ENCODE measurements at places on chromosomes 11 and 22.

DNA sequence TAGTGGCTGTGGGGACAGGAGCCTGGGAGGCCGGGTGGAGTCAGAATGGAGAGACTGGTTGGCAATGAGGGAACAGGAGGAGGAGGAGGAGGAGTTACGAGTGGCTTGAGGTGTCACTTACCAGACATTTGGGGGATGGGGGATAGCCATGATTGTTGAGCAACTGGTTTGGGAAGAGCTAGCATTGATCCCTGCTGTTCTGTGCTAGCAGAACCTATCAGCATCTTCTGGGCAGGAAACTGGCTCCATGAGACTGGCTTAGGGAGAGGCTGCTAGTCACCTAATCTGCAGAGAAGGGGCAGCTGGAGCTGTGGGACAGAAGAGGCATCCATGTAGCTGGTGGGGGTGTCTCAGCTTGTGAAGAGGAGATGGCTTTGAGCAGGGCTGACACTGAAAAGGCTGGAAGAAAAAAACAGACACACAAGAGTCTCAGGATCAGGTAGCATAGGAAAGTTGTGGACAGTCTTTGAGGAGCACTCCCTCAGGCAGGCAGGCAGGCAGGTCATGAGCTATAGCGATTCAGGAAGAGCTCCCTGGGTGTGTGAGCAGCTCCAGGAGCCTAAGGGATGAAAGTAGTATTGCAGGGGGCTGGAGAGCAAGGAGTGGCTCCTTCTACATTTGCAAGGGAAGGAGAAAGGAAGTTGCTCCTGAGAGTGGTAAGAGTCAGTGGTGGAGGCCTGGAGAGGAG is 22.3 kb downstream of the PIK3IP1 start:
- DNase-seq, result no peak

GRCh38 chr11:2525941-2526807 is 81.4 kb downstream of the KCNQ1 start:
- no peak for DNase-seq

GRCh38 chr11:21653951-21654421 is 538.9 kb upstream of the ANO5 start:
- no peak for DNase-seq

GRCh38 chr11:121067962-121068647 is 32.9 kb upstream of the TECTA start:
- no peak for DNase-seq

DNA sequence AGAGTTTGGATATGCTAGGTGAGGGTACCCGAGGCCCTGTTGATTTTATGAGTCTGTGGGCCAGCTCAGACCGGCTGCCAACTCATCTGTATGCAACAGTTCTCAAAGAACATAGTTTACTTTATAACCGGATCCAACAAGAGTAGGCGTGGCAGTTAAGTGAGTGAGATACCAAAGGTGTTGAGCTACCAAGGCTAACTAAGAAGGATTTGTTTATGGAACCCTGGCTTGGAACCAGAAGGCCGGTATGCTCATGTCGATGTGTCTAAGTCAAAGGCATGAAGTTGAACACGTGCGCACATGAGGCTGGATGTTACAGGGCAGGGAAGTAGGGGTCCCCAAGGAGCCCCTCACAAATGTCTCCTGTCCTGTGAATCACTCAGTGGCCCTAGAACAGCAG is at the start of gene KCNJ1:
TSS of gene KCNJ1 (minus strand) at position 20 of the 400 bp plus-strand sequence. CDS start 27,053 bp downstream, outside the sequence.
- no peak for DNase-seq

GRCh38 chr11:102279641-102280170 is 37.6 kb upstream of the BIRC3 start:
- DNase-seq, result no peak

GRCh38 chr11:65266210-65266609 is 4.4 kb downstream of the POLA2 start:
- no peak for DNase-seq

DNA sequence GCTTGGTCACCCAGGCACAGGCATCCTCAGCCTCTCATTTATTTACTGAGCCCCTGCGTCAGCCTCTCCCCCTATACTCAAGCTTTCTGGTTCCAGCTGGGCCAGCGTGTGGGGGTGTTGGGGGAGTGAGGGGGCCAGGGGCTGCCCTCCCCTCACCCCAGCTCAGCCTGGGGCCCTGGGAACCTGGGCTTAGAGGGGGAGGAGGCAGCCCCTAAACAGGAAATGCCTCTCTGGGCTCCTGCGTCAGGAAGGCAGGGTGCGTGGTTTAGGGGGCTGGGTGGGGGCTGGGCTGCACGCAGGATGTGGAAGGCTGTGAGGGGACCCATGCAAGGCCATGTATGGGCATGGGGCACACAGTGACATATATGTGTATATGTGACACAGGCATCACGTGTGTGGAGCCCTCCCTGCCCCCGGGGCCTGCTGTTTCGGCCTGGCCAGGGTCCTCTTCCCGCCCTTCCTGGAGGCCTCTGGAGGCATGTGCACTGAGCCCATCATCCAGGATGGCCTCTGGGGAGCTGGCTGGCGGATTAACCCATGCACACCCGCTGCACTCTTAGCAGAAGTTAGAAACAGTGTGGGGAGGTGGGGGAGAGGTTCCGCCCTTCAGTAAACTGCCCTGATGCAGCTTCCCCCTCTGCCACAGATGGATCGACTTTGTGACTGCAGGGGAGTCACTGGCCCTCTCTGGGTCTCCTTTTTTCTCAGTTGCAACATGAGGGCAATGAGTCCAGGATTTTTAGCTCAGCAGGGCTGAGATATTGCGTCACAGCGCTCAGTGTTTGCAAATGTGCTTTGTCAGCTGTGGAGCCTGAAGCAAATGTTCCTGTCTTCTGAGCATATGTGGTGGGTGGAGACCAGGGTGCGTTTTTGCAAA is 1.1 kb upstream of the CD248 start:
- DNase-seq, result no peak

DNA sequence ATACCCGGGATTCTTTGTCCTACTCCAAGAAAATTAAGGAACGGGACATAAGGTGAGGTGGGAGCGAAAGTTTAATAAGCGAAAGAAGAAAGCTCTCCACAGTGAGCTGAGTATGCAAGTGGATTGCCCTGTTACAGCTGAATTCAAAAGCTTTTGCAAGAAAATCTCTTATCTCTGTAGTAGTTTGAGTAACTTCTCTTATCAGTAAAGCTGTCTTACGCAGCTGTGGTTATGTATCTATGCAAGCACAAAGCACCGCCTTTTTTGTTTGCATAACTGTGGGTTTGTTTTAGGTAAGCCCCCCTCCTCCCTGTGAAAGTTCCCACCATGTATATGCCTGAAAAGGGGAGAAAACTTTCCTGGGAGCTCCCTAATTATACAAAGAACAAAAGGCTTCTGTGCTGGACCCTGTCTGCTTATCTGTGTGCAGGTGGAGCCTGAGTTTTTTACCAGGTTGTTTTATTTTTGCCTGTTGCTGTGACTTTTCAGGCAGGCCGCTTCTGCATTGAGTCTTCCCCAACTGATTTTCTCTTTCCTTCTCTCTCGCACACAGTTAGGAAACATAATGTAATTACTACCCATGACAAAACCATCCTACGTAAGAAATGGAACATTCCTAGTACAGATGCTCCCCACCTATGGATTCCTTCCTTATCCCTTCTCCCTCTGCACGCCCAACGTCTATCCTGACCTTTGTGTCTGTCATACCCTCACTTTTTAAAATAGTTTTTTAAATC is 837 bp upstream of the PLAAT5 start:
- no peak for DNase-seq

- DNase-seq, result no peak
Observed at GRCh38 chr22:40024201-40025061, 29.7 kb downstream of the FAM83F start.

DNA sequence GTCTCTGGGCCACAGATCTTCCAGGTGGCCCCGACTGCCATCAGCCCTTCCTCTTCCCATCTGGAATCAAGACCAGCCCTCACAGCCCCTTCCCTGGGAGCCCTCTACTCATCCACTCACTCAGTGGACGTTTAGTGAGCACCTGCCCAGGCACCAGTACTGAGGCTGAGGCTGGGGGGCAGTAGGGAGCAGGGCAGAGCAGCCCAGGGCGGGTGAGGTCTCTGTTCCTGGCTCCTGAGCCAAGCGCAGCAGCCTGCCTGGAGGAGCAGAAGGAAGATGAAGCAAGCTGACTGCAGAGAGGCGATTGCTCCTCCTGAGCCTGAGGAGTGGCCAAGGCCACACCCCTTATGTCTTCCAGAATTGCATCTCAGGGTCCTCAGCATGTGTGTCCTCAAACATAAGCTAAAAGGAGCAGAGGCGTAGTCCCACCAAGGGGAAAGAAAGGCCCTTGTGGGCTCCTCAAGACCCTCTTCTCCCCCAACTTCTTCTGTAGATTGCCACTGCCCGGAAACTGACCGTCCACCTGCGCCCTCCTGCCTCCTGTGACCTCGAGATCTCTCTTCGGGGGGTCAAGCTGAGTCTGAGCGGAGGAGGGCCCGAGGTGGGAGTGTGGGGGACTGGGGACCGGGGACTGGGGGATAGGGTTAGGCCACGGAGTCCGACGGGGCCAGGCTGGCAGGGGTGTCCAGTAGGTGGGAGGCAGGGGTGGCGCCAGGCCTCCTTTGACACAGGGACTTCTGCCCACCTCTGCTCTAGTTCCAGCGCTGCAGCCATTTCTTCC is 5.8 kb downstream of the MAPK8IP2 start:
- no peak for DNase-seq

DNA sequence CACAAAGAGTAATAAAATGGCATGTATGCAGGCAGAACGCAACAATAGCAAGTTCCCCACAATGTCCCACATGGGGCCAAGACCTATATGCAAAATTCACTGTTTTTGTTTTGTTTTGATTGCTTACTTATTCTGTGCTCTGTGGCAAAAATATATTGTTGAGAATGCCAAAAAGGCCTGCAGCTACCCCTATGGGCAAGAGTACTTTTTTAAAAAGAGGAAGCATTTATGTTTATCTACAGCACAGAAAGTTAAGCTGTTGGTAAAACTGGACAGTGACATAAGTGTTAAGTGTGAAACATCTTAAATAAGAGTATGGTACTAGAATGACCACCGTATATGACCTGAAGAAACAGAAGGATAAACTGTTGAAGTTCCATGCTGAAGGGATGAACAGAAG is 301.9 kb upstream of the ZC3H12C start:
- DNase-seq, result no peak

DNA sequence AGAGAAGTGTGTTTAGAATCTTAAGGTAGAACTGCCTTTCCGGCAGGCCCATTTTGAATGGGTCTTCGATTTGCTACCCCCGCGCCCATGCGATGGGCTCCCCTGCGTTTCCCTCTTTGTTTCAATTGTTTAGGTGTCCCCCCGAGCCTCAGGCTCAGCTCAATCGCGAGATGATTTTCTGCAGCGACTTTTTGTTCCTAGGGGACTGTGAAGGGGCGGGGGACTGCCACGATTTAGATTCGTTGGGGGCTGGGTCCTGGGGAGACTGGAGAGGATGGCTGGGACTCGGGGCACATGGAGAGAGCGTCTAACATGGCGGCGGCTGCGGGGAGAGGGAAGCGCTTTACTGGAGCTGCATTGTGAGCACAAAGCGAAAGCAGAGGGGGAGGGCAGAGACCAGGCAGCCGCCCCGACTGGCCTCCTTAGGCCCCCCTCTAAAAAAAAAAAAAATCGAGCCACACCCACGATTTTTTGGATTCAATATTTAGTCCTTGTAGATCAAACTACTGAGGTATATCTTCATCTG is 1.7 kb downstream of the CAPRIN1 start:
- DNase-seq, result no peak

- no peak for DNase-seq
Observed at GRCh38 chr11:98289617-98290263, 731.0 kb upstream of the CNTN5 start.

GRCh38 chr22:47291565-47292495 is 529.4 kb downstream of the TBC1D22A start:
- no peak for DNase-seq

DNA sequence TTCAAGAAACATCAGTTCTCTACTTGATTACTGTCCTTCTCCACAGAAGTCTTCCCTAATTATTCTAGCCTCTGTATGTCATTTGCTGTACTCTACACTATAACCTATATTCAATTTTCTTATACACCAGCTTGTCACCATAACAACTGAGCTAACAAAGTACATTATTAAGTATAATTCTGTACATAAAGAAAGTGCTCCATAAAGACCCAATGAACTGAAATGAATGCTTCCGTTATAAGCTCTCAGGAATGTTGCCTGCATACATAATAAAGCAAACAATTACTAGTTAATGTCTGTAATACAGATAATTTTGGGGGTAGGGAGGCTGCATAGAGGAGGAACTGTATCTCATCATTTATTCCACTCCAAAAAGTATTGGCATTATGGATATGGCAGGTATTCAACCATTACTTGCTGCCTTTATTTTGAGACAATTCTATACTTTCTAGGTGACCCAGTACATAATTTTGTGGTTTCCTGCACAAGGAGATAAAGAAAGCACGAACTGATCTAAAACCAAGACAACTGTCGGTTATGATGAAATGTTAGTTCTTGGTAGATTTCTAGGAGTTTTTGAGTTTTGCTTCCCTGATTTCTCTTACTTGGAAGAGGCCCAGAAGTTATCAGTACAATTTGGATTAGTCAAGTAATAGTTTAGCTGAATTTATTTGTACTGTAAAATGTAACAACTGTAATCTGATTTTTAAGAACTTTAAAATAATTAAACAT is 202.5 kb downstream of the SBF2 start:
- DNase-seq, result no peak

All from SHP77 treated with DMSO at 0.1 percent for 48 hours (cell line).